ENCODE measurements at places on chromosomes 3 and 15.

DNA sequence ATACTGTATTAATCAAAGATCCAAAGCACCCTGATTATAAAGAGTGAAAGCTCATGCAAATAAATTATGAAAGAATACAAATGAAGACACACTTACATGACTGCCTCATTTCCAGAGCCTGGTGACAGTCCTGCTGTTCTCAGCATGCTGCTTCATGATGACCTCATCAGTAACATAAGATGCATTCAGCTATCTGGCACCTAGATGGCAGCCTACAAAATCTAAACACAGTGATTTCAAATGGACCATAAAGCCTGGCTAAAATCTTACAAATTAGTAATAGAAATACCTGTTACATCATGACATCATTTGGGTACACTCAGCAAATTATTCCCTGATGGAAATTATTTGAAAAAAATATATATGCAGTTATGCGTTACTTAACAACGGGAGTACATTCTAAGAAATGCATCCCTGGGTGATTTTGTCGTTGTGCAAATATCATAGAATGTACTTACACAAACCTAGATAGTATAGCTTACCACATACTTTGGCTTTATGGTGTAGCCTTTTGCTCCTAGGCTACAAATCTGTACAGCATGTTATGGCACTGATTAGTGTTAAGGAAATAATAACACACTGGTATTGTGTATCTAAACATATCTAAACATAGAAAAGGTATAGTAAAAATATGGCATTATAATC, 207.2 kb downstream of the EPHA3 start:
- no peak for DNase-seq

- no peak for DNase-seq
Observed at GRCh38 chr15:60223176-60223575, 174.6 kb downstream of the ANXA2 start.

GRCh38 chr3:169699536-169700050, 36.1 kb upstream of the MECOM start:
- DNase-seq = no peak

DNA sequence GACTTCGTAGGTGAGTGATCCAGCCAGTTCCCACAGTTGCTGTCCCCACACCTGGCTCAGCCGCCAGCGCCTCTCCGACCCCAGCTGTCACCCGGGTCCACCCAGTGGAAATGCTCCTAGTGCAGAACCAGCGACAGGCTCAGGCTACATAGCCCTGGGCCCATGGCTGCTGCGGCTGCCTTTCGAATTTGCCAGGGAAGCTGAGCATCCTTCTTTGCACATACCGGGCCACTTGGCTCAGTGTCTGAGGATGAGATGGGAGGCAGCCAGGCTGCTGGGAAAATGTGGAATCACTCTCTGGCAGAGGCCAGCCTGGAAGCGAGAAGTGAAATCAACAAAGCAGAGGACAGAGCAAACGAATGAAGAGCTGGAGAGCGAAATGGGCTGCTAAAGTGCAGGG, 80.1 kb downstream of the ST8SIA2 start:
- no peak for DNase-seq

- DNase-seq = no peak
Observed at GRCh38 chr15:76577879-76578512, 241.4 kb downstream of the ISL2 start.

- DNase-seq = peak; percentile 36
Observed at GRCh38 chr3:100068826-100069225, 45.5 kb downstream of the FILIP1L start.

- DNase-seq = no peak
Observed at GRCh38 chr15:45401665-45402161, 23.4 kb upstream of the GATM start.

DNA sequence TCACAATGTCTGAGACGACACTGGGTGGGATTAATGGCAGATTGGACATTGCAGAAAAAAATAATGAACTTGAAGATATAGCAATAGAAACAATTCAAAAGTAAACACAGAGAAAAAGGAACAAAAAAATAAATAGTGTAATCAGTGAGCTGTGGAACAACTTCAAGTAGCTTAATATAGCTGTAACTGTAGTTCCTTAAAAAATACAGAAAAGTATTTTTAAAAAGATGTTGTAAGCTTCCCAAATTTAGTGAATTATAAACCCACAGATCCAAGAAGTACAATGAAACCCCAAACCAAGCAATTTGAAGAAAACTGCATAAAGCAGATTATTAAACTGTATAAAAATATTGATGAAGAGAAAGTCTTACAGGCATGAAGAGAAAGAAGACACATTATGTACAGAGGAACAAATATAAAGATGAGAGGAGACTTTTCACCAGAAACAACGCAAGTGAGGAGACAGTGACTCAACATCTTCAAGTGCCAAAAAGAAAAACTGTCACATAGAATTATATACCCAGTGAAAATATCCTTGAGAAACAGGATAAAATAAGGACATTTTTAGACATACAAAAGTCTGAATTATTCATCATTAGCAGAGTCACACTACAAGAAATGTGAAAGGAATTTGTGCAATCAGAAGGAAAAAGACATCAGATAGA, 176.4 kb downstream of the NFKBIZ start:
- DNase-seq = no peak

DNA sequence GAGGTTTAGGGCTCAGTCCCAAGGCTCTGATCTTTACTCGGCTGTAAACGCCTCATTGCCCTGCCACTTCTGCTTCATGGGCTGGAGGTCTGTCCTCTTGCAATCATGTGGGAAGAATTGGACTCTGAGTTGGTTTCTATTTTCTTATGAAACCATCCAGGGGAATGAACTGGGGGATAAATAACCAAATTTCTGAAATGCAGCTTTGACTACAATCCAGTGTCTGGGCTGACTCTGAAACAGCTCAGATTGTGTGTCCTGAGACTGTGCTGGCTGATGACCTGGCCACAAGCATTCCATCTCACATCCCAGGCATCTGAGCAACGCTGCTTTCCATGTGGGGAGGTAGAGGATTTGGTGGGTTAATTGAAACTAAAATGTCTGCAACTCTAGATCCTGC, 71.0 kb upstream of the GALNT15 start:
- no peak for DNase-seq

DNA sequence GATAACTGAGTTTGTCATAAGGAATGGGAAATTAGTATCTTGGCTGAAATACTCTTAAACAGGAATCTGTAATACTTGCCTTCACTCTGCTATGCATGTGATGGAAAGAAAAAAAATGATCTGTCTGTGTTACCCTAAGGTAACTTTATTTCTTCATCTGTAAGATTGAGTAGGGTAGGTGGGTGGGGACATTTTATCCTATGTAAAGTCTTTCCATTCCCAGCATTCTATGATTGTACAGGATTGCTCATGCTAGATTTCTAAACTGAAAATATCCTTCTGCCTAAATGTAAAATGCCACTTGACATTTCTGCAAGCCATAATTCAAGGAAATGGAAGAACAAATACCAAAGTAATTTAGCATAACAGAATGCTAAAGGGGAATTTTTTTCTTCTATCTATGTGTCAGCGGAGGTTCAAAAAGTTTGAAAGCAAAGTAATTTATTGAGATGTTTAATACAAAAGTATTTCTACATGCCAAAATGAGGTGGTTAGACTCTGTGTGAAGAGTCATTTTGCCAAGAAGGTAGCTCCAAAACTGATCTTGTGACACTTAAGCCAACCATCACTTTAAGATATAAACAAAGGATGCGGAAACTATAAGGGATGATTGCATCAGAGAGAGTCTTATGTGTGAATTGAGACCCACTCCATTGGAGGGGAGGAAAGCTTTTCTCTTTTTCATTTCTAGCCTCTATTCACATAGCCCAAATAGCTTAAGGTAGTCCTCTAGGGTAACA, 46.6 kb upstream of the SERPINI2 start:
- no peak for DNase-seq

GRCh38 chr3:36494461-36495109, 114.3 kb downstream of the STAC start:
- no peak for DNase-seq

GRCh38 chr15:89400116-89400781, 65.6 kb upstream of the POLG start:
- DNase-seq = no peak

- DNase-seq = no peak
Observed at GRCh38 chr15:63063164-63063756, 20.7 kb downstream of the TPM1 start.

GRCh38 chr3:5542472-5542871, 355.0 kb downstream of the EDEM1 start:
- DNase-seq = no peak

GRCh38 chr15:99998661-99999101, 265.4 kb upstream of the LYSMD4 start:
- no peak for DNase-seq

DNA sequence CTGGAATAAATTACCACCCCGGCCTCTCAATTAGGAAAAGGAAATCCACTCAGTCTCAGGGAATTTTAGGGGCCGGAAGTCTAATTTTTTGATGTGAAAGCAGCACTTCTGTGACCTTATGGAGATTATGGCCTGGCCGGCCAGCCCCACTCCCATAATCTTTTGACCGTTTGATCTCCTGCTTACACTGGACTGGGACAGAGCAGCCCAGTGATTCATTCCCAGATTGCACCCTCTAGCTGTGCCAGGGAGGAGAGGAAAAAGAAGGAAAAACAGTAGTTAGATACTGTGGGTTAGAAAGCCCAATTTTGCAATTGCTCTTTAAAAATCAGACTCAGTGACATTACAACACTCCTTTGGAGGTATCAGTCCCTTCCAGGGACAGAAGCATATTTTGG, 32.4 kb downstream of the GJD2 start:
- no peak for DNase-seq

DNA sequence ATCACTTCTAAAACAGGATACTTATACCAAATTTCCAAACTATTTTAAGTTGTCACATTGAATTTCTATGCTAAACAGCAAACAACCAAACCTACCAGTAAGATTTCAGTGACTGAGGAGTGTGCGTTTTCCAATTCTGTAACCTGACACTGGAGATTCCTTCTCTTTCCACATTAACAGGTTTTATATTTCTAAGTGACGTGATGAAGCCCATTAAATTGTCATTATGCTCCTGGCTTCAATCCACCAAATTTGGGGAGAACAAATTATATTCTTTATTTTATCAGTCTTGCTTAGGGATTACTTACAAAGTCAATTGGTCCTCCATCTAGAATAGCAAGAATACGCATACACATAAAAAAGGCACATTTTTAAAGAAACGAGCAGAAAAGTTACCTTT, 764.8 kb upstream of the NR2F2 start:
- no peak for DNase-seq

DNA sequence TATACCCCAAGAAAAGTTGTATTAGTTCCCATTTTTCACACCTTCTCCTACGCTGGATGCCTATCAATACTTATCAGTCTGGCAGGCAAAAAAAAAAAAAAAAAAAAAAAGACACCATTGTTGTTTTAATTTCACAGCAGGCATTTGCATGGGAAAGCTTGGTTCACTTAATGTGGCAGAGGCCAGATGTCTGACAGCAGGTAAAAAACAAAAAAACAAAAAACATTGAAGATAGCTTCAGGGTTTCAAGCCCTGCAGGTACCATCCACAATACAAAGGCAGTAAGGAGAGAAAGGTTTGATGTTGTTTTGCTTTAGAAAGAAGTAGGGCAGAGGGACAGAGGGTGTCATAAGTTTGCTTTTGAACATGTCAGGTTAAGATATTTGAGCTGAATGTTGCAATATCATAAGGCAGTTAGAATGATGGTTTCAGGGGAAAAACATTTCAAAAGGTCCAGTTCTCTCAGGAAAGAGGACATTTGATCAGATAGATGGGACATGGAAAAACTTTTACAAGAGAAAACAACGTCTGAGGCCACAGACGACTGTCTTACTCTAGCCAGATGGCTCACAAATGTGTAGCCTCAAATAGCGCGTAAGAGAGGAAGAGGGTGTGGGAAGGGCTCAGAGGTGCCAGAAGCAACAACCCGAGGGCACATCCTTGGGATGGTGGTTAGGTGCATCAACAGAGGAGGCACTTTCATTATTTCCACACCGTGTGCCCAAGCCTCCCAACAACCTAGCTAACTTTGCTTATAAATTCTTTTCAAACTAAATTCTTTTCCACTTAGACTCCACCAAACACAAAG, 25.7 kb downstream of the PCOLCE2 start:
- no peak for DNase-seq

DNA sequence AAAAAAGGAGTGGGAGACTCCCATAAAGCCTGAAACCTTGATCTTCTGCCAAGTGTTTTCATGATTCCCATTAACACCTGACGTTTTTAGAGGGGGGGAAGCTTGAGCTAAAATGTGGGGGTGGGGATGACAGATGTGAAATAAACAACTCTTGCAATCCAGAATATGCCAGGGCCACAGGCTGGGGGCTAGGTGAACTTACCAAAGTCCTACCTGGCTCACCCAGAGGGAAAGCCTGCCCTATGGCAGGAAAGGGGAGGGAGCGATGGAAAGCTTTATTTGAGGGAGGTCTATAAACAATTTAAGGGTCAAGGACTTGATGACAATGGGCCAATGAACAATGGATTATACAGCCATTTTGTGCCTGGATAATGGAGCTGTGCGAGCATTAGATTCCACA, 108.3 kb downstream of the LRIG1 start:
- no peak for DNase-seq

DNA sequence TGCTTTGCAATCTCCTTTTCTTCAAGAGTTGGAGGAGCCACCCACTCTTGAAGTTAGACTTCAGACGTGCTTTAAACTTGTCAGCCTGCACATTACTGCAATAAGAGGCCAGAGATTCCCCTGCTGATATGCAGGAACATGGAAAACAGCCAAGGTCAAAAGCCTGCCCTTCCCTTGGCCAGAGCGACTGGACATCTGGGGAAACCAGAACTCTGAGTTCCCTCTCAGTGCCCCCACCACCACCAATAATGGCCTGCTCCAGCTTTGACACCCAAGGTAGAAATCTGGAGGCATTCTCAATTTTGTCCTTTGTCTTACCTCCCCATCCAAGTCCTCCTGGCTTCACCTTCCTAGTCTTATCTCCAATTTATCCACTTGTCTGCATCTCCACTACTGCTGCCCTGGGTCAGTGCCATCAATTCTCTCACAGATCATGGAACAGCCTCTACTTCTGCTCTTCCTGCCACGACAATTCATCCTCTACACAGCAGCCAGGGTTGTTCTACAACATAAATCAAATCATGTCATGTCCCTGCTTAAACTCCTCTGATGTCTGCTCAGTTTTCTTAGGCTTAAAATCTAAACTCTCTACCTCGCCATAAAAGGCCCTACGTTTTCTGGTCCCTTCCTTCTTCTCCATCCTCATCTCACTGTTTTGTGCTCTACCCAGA, 191.6 kb upstream of the WNT5A start:
- no peak for DNase-seq

DNA sequence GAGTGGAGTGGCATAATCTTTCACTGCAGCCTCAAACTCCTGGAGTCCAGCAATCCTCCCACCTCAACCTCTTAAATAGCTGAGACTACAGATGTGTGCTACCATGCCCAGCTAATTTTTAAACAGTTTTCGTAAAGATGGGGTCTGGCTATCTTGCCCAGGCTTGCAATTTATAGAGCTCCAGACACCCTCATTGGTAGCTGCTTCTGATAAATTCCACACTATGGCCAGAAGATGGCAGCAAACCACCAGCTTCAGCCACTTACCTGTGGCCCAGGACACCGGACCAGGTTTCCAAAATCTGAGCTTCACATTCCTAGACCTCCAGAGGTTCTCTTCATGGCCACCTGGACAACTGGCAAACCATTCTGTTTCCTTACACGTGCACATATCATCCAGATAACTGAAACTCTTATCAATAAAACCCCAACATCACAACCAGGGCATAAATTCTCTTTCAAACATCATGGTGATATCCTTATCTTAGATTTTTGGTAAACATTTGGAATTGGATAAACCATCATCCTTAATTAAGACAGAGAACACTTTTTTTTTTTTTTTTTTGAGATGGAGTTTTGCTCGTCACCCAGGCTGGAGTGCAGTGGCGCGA, 28.9 kb downstream of the FBXW12 start:
- DNase-seq = peak; percentile 24

- DNase-seq = no peak
Observed at GRCh38 chr3:133127381-133127780, 89.2 kb downstream of the TMEM108 start.

All from renal cortex interstitium (tissue), 15 donors.